ENCODE measurements at places on chromosomes 7 and 10.

DNA sequence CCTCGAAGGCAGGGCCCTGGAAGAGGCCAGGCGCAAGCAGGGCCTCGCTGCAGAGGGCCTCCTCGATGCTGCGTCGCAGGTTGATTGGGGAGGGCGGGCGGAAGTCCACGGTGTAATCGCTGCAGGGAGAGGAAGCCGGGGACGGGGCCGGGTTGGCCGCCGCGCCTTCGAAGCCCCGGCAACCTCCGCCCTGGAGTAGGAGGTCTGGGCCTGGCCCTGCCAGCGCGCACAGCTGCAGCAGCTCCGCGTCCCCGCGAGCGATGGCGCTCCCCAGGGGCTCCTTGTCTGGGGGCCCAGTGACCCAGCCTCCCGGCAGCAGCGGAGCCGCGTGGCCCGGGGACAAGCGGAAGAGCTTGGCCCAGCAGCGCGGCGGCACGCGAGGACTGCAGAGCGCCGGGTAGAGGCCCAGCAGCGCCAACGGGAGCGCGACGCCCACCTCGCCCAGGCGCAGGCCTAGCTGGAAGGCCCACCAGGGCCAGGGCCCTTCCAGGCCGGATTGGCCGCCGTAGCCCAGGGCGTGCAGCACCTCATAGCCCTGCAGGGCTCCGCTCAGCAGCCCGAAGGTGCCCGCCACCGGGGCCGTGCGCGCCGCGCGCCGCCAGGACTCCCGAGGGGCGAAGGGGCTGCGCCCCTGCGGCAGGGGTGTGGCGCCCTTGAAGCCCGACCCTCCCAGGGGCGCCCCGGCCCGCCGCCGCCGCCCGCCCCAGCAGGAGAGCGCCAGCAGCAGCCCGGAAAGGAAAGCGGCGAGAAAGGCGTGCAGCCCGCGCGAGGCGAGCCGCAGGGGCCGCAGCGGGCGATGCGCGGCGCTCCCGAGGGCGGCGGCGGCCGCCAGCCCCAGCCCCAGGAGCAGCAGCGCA, 7.8 kb upstream of the RBM28 start:
- DNase-seq, result no peak

DNA sequence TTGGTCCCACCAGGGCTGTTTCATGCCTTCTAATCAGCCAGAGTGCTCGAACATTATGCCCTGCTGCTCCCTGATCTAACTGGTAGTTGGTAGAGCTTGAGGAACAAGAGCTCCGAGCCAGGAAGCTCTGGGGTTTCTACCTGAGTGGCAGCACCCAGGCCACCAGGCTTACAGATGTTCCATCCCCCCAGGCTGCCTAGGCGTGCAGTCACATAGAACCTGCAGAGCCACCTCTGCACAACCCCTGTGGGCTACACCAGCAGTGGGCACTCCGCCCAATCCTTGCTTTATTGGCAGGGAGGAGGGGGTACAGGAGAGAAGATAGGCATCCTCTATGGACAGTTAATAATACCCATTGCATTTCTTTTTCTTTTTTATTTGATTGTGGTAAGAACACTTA, 21.8 kb downstream of the MAP3K8 start:
- no peak for DNase-seq

- no peak for DNase-seq
These were observed 582 bp downstream of the STEAP2 start for GRCh38 chr7:90212149-90212495.

DNA sequence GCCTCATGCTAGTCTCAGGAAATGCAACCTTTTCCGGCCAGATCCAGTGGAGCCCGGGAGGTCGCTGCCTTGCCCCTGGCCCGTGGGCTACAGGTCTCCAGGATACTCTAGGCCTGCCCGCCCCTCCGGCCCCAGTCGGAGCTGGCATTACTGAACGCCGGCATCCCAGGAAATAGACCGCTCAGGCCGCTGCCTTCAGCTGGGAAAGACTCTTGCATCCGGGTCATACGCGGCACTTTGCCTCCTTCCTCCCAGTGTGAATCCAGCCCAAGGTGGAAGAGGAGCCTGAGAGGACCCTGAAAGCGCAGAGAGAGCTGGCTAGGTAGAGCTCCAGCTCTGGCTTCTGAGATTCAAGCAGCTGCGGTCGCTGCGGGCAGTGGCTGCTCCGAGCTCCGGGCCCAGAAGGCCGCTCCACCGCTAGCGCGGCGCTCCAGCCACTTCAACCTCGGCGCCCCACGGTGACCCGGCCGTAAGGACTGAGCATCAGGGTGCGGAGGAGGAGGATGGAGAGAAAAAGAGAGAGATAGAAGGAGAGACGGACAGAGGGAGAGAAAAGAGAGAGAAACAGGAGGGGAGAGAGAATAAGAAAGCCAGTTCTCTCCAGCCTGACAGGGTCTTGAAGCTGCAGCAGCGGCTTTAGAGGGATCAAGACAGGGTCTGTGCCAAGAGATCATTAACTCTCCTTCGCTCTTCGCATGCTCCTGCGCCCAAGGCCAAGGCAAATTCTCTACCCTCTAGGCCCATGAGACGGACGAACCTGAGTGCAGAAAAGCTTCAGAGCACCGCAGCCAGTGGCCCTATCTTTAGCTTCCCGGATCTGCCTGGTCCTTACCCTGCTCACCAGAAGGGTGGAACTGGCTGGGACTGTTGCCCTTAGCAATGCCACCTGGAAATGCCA, 1.8 kb upstream of the HOXA10 start:
- no peak for DNase-seq

- no peak for DNase-seq
These were observed 278.1 kb downstream of the HTR7 start for GRCh38 chr10:90579602-90580242.

DNA sequence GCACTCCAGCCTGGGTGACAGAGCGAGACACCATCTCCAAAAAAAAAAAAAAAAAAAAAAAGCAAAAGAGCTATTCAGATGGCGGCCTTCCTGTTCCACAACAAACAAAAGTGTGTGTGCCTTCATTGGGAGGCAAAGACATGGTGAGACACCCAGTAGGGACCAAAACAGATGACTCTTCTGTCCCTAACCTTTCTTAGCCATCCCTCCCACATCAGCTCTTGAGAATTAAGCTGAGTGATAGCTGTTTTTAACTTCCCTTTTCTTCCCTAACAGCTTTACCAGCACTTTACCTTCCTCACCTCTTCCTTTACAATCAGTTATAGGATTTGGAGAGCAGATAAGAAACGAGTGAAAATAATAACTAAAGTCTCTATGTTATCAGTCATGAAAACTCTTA, 48.2 kb downstream of the ARMH3 start:
- DNase-seq, result no peak

- no peak for DNase-seq
These were observed 136.9 kb downstream of the CFTR start for GRCh38 chr7:117616694-117617093.

DNA sequence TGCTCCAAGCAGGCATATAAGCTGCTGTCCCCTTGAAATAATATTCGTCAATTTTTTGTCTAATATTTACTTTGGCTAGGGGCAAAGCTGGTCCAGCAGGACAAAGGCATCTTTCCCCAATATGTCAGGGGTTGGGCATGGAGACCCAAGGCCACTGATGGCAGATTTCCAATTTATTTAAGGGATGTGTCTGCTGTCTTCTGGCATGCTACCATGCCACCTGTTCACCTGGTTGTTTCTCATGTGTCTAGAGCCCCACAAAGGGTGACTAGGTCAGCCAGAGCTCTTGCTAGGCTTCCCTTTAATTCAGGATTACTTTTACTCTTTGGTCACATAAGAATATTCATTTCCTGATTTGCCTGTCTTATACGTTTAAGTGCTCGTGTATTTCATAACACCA, 22.1 kb upstream of the SYPL1 start:
- DNase-seq, result no peak

DNA sequence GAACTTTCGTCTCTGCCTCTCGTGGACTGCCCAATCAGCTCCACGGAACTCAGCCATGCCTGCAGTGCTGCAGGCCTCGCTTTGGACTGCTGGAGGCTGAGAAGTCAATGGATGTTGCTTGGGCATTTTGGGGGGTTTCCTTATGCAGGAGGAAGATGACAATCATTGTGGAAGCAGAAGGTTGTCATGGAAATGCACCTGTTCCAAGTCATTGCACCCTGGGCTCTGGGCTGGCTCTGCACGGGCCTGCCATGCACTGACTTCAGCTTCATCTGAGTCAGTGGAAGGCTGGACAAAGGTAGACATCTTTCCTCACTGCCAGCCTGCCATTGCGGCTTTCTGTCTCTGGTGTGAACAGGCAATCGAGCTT, 217.3 kb downstream of the RPS24 start:
- no peak for DNase-seq

DNA sequence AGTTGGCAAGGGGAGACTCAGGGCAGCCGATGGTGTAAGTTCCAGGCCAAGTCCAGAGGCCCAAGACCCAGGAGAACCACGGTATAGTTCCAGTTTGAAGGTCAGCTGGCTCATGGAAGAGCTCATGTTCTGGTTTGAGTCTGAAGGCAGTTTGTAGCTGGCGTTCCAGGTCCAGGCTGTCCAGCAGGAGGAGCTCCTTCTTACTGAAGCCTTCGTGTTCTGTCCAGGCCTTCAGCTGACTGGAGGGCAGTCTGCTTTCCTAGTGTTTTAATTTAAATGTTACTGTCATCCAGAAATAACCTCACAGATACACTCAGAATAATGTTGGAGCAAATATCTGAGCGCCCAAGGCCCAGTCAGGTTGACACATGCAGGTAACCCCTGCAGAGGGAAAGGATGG, 4.2 kb downstream of the SUN1 start:
- DNase-seq, result no peak

GRCh38 chr10:128203028-128203427, 76.8 kb upstream of the MKI67 start:
- DNase-seq, result no peak

DNA sequence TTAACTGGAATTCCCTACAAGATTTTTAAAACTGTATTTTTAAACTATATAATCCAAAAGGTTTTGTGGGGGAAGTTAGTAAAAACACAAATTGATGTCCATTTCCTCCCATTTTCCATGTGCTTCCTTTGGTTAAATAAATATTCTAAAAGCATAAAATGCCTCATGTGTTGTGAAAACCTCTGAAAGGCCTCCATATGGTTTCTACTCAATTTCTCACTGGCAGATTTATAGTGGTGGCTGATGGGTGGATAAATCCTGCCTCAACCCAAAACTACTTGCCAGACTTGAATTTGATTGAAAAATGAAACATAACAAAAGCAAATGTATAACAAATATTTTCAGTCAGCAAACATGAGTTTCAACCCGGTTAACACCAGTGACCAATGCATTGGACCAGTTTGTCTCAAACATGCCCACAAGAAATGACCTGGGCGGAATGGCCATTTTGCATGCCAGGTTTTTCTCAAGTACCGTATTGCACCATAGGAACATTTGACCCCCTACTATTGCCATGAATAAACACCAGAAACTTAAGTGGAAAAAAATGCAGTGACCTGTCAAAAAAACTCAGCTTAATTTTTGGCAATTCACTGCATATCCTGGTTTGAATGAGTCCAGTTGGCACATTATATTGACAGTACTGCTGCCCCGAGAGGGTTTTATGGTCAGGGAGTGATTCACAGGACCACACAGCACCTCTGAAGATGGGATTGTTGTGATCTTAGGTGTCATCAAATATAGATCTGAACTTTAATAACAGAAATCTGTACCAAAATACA, 454.6 kb upstream of the ANKRD30A start:
- DNase-seq, result no peak

DNA sequence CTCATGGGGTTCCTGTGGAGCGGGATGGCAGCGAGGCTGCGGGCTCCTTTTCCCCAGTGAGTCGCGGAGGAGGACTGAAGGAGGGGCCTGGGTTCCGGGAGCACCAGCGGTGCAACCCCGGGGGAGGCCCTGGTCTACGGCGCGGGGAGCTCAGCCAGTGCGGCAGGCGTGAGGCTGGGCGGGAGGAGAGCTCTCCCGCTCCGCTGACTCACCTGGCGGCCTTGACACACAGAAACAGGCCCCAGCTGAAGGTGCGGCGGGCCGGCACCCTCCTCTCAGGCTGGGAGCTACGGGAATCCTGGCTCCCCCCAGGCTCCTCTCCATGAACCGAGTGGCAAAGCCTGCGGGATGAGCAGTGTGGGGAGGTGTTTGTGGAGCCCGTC, 6.8 kb upstream of the NOM1 start:
- DNase-seq, result no peak

GRCh38 chr7:69190025-69190424, 408.2 kb upstream of the AUTS2 start:
- DNase-seq, result no peak

DNA sequence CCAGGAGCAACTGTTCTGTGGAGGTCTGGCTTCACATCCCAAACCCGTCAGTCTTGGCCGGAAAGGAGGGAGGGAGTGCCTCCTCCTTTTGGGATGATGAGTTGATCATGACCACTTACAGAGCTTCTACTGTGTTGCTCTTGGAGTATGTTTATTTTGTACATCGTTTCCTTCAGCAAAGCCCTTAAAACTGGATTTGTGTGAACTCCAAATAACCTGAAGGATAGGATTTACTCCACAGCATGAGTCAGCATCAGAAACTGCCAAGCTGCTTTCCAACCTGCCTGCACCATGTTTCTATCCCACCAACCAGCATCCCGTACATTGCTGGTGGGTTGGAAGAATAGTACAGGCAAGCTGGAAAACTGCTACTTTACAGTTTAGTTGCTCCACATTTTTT, 3.5 kb downstream of the CCDC201 start:
- DNase-seq, result no peak

- DNase-seq, result no peak
These were observed 226.2 kb downstream of the POLR1F start for GRCh38 chr7:19482628-19483027.

DNA sequence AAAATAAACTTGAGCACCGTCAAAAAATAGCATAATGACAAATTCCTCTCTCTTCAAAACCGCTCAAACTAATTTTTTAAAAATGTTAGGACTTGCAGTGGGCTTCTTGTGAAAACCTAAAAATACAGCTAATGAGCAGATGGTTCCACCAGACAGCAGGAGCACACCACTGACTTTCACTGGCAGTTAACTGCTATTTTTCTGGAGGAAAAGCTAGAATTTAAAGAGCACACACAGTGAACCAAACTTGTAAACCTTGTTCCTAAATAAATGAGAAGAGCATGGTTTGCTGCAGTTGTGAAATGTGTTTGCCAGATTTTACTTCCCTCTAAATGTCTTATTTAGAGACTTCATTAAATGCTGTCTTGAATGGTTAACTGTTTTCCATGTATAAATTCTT, 143.9 kb downstream of the RAPGEF5 start:
- DNase-seq, result no peak

GRCh38 chr7:21898265-21898930, 47.3 kb downstream of the CDCA7L start:
- peak; percentile 36 for DNase-seq
